ENCODE measurements at places on chromosomes 1 and 21.
A peak's percentile ranks its signal among the peaks of the same experiment; 100 is the strongest.

- DNase-seq, result no peak
Observed at GRCh38 chr1:96790599-96790998, 69.0 kb downstream of the PTBP2 start.

GRCh38 chr1:244970236-244970743 lies 105.9 kb upstream of the HNRNPU start:
- peak; percentile 70 for DNase-seq

DNA sequence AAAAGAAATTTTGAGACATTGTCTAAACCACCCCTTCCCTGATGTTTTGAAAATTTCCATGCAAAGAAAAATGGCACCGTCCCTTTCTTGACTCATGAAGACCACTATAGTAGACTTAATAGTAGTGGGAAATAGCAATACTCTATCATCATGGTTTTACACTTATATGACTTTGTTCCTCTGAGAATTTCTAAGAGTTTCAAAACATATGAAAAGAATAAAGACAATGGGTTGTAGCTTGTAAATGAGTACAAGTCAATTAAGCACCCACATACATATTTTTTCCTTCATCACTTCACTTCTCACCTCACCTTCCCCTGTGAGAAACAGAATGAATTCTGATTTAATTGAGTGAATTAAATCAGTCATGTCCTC lies 151.7 kb downstream of the LYPLAL1 start:
- no peak for DNase-seq

GRCh38 chr1:222967466-222968240 lies 152.8 kb downstream of the DISP1 start:
- no peak for DNase-seq

- DNase-seq, result no peak
Observed at GRCh38 chr1:229696385-229696784, 70.3 kb downstream of the URB2 start.

DNA sequence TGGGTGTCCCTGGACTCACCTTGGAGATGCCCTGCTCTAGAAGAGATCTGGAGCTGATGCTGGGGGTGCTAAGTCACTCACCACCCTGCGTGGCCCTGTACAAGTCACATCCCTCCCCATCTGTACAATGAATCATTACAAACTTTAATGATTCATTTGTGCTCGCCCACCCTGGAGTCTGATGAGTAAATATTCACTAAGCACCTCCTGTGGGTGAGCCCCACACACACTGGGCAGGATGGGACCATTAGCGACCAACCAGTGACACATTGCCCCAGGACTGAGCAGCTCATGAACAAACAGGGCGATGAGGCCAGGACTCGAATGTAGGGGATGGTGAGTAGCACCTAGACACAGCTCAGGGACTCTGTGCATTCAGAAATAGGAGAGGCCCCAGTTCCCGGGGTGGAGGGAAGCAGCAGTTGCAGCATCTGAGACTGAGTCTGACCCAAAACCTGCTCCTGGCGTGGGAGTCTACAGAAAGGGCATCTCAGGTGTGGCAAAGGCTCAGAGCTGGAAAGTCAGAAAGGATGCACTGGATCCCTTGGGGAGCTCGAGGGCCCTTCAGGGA lies 18.1 kb upstream of the PDZK1IP1 start:
- no peak for DNase-seq

- peak; percentile 9 for DNase-seq
Observed at GRCh38 chr1:79741720-79742421, 735.3 kb upstream of the ADGRL4 start.

DNA sequence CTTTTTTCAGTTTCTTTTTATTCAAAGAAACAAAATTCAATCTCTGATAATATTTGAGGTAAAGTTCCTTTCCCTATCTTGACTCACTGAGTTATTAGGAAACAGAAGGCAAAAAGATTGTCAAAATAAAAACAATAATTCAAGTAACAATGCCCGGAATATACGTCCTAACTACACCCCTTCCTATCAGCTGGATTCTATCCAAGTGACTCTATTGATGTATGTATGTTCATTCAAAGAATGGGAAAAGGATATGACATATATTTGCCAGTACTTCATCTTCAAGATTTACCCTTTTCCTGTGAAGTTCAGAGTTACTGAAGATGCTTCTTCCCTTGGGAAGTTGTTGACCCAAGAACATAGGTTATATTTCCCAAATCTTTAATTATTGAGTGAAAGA lies 13.7 kb downstream of the SPRTN start:
- DNase-seq, result no peak

DNA sequence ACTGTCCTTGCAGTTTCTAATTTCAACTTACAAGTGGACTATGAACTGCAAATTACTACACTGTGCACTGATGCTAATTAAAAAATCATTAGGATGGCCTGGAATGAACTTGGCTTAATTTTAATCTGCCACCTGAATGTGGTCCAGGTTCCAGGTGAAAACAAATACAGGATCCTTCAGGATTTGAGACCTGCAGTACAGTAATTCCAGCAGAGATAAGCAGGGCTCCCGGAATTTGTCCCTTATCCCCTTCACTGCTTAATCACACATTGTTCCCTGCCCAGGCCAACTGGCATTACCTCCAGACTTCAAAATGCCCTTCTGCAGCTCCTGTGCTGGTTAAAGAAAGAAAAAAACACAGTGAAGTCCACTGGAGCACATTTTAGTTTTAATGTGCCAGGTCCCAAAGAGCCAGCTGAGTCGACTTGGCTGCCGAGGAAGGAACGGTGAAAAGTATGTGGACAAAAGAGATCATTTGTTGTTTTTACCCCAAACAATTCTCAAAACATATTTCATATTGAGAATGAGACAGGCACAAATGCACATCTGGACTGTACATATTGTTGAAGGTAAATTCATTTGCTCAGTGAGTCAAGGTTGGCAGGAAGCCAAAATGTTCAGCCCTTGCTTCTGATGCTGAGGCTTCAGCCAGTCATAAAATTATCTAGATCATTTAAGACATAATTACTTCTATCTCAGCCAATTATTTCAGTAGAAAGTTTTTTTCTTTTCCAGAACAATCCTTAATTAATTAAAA lies 28.3 kb downstream of the DEGS1 start:
- no peak for DNase-seq

- DNase-seq, result no peak
Observed at GRCh38 chr1:106910798-106911197, 145.7 kb upstream of the PRMT6 start.

DNA sequence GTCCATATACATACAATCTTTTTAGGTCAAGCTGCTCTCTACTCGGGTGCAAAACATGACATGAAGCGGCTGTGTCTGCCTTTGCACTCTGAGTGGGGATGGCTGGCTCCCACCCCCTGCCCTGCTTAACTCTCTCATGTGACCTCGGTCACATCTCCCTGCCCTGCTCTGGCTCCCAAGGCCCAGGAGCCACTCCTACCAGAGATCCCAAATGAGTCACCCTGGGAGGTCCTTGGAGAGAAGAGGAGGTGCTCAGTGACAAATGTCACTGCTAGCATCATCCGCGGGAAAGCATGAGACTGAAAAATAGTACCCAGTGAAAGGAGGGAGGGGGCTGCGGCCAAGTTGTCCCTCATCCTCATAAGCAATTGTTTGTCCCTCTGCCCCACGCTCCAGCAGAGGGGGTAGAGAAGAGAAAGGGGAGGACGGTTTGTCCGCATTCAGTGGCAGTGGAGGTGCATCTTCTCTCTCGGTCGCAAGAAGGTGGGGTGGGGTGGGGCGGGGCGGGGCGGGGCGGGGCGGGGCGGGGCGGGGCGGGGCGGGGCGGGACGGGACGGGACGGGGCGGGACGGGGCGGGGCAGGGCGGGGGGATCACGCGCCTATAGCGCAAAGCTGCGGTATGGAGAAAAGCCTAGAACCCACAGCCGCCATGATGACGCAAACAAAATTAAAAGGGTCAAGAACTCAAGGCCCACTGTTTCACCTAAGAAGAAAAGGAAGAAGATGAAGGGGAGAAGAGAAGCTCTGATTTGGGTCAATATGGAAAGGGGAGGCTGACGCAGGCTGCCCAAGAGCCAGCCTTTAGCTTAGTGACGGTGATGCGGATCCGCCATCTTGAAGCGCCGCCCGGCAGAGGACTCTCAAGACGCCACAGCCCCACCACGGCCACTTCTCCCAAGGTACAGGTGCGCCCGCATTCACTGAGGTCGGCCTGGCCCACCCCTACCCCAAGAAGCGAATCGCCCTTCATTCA lies 66.2 kb downstream of the CD46 start:
- no peak for DNase-seq

GRCh38 chr1:117985973-117986372 lies 56.4 kb downstream of the WDR3 start:
- DNase-seq, result no peak

GRCh38 chr1:235866205-235866912 lies at the start of gene LYST:
LYST (minus strand) TSS chr1:235866906; CDS start chr1:235830417, 36,489 bp downstream.
- peak; percentile 58 for DNase-seq
